Lower leg skin (tissue), 4 donors: ENCODE measurements at places on chromosomes 12 and 14. TPM values are rescaled to one million over a fixed set of nuclear protein-coding genes. Genes with fewer than 3 reads are reported as not detected.

Gene KLRF1
- 0.27 TPM for total RNA-seq

Gene CLEC4C
- total RNA-seq: not detected

Gene GDF3
- not detected for total RNA-seq

Gene TAS2R31
- total RNA-seq: 0.27 TPM

Gene MSRB3
- 7.7 TPM for total RNA-seq

Gene DPPA3
- not detected for total RNA-seq

Gene FSCB
- not detected for total RNA-seq

Gene CCDC196
- total RNA-seq: not detected

Gene GPRC5D
- total RNA-seq: not detected

Gene LPCAT3
- total RNA-seq: 47.6 TPM

Gene SAMD15
- total RNA-seq: not detected

Gene NEUROD4
- not detected for total RNA-seq

Gene ASCL4
- total RNA-seq: not detected

Gene DDX51
- 31.8 TPM for total RNA-seq

Gene FAM181A
- total RNA-seq: not detected

Gene DBX2
- total RNA-seq: 0.91 TPM

Gene TPH2
- total RNA-seq: not detected

DNA sequence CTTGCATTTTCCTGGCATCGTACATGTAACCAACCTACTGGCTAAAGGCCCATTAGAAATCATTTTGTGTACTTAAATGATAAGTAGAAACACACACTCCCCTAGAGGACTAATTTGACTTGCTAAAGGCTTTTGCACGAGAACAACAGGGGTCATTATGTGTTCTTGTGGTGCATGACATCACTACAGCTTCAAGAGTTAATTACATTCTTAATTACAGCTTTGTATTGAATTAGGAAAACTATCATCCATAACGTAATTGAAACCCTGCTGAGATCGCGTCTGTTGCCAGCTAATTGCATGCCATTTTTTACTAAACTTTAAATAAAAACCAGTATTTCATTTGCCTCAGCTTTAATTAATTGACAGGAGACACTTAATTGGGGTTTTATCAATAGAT, 51.4 kb downstream of the TMEM132C start:
- no peak for DNase-seq

DNA sequence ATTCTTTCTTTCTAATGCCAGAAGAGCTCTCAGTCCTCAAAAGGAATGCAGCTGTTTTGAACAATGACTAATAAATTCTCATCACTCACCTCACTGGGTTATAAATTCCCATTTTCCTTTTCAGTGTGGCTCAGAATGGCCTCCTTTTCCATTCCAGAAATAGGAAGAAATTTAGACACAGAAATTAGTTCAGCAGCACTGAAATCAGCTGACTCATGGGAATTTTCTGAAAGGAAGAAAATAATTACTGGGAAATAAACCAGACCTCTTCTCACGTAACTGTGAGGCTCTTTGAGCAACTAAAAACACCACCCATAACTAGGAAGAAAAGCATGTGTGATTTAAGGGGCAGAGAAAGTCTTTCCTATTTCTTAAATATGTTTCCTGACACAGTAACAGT, 23.8 kb downstream of the CD163 start:
- DNase-seq: no peak

- no peak for DNase-seq
These were observed 7.7 kb downstream of the VRK1 start for GRCh38 chr14:96804895-96805294.

DNA sequence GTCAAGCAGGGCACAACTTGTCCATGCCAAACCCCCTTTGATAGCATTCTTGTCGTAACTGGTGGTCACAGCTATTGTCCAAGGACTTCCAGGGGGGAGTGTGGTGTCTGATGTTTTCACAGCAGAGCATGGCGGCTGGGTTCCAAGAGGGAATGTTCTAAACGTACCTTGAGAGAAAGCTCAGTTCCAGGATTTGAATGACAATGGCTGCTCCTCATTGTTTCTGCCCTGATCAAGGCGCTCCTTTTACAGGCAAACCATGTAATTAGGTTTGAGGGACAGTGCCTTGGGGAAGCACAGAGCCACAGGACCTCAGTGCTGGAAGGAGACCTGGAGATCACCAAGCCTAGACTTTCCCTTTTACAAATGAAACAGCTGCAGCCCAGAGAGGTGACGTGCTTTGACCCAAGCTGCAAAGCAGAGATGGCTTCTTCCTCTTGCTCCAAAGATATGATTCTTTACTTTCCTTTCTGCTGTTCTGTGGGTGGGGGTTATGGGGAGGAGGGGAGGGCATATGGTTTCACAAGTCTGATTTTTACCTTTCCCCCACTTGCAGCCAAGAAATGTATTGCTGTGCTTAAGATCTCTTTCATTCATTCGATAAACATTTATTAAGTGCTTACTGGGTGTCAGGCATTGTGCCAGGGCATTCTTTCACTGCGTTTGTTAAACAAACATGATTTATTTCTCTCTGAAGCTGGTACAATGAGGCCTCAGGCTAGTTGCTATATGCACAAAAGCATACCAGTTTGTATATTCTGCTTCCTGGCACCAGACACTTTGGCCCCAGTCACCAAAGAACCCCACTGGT, 172.8 kb downstream of the KTN1 start:
- no peak for DNase-seq

DNA sequence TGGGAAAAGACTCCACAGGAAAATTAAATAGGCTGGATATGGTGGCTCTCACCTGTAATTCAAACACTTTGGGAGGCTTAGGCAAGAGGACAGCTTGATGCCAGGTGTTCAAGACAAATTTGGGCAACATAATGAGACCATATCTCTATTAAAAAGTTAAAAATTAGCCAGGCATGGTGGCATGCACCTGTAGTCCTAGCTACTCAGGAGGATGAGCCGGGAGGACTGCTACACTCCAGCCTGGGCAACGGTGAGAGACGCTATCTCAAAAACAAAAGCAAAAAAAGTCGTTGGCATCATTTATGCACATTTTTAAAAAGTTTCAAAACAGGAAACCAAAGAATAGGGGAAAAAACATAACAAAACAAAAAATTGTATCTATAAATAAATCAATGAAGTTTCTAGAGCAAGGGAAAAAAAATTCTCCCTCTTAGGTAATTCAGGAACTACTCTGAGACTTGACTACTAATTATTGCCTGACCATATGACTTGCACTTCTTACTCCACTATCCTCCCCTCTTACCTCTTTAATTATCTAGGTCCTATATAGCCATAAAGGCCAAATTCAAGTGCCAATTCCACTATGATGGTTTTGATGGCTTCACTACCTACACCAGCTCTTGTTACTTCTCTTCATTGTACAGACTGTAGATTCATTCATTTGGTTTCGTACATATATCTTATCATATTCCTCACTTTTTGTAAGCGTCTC, 1.6 kb downstream of the METTL3 start:
- no peak for DNase-seq

DNA sequence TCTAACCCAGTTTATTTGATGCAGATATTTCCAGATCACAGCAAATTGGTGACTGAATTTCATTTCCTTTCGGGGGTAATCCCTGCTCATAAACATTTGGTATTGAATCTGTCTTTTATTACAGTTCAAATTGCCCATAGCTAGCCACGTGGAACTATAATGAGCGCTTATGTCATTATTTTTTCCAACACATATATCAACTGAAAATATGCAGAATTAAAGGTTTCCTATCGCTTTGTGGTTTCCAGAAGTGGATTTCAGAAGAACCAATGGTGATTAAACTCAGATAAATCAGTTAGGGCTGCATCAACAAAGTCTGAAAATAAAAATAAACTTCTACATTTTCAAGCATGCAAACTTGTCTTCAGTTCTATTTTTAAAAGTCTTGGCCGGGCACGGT, 111.9 kb downstream of the PIK3C2G start:
- DNase-seq: no peak

GRCh38 chr12:12837025-12837812, 24.1 kb downstream of the DDX47 start:
- DNase-seq: peak; percentile 82

DNA sequence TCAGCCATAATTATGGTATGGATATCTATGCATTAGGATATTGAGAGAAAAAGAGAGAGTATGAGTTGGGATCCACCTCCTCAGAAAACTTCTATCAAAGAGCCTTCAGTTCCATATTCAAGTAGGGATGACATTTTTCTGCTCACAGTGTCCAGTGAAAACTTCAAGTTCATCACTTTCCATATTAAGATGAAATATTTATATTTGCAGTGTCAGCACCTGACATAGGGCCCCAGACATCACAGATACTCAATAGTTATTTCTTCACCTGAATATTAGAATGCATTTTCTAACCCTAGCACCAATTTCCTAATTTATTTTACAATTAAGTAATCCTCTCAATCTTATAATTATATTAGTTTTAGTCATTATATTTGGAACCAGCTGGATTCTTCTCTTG, 318.0 kb upstream of the MGAT4C start:
- DNase-seq: no peak

GRCh38 chr14:72737560-72737943, 156.3 kb downstream of the DPF3 start:
- DNase-seq: no peak

DNA sequence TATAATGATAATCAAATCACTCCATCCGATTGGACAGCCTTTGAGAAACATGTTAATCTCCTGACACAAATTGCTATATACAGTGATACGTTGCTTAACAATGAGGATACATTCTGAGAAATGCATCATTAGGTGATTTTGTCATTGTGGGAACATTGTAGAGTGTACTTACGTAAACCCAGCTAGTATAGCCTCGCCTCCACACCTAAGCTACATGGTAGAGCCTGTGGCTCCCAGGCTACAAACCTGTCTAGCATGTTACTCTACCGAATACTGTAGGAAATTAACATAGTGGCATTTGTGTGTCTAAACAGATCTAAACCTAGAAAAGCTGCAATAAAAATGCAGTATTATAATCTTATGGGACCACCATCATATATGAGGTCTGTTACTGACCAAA, 128.6 kb upstream of the PWP1 start:
- DNase-seq: no peak

GRCh38 chr12:91722072-91722471, 423.6 kb downstream of the BTG1 start:
- no peak for DNase-seq

- DNase-seq: no peak
These were observed 8.4 kb downstream of the TMEM19 start for GRCh38 chr12:71694099-71694820.

DNA sequence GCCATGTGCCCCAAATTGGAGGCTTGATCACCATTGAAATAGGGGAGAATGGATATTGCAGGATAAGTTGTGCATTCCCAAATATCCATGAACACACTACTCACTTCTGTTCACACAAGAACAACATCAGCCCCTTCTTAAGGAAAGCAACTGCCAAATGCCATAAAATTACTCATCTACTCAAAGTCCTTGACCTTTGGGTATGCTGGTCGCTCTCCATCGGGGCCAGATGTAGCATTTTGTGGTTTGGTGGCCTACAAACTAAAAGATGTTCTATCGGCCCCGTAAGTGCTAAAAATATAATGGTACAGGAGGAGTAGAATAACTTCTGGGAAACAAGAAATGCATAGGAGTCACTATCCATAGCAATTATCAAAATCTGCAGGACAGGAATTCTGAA, 362.6 kb downstream of the AEBP2 start:
- no peak for DNase-seq

- no peak for DNase-seq
These were observed 367.1 kb upstream of the MGAT4C start for GRCh38 chr12:86623267-86623666.

- no peak for DNase-seq
These were observed 20.2 kb upstream of the A2M start for GRCh38 chr12:9135903-9136310.

GRCh38 chr12:93167841-93168492, 209.8 kb upstream of the NUDT4 start:
- no peak for DNase-seq

- DNase-seq: no peak
These were observed 3.7 kb upstream of the TAS2R19 start for GRCh38 chr12:11026118-11026517.
